ENCODE measurements at places on chromosomes 3 and 15. TPM values are rescaled to one million over a fixed set of nuclear protein-coding genes. Genes with fewer than 3 reads are reported as not detected.

DNA sequence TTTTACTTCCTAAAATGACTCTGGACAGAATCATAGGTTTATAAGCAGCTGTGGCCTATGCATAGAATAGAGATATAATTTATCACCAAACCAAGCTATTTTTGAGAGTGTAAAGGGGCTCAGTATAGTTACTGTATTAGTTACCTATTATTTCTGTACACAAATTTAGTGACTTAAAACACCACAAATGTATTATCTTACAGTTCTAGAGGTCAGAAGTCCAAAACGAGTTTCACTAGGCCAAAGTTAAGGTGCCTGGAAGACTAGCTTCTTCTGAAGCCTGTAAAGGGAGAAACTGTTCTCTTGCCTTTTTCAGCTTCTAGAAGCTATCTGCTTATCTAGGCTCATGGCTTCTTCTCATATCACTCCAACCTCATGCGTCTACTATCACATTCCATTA, 30.1 kb downstream of the CCDC54 start:
- no peak for DNase-seq

DNA sequence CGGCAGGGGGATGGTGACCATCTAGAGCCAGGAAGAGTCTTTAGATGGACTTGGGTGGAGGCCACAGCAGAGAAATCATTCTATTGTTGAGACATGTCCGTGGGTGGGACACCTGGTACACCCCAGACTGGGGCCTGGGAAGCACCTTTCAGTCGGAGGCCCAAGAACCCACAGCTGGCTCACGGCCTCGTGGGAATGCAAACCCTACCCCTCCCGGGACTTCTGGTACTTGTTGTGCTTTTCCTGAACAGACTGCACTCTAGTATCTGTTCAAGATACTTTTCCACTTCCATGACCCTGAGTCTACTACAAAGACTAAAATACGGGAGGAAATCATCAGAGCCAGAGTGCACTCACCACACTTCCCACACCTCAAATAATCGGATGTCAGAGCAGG, 60.7 kb downstream of the BDH1 start:
- DNase-seq = no peak

GRCh38 chr15:89075846-89076245, 12.4 kb upstream of the ABHD2 start:
- DNase-seq = no peak

ZIC4 gene
- not detected for total RNA-seq

NOX5 gene
- not detected for total RNA-seq

TNFAIP8L3 gene
- not detected for total RNA-seq

GRCh38 chr3:117322866-117323265, 613.3 kb downstream of the TUSC7 start:
- DNase-seq = no peak

Data from G401 (cell line).